NCI-H1048 (cell line): ENCODE measurements at places on chromosomes 2 and 18.
A peak's percentile ranks its signal among the peaks of the same experiment; 100 is the strongest.

DNA sequence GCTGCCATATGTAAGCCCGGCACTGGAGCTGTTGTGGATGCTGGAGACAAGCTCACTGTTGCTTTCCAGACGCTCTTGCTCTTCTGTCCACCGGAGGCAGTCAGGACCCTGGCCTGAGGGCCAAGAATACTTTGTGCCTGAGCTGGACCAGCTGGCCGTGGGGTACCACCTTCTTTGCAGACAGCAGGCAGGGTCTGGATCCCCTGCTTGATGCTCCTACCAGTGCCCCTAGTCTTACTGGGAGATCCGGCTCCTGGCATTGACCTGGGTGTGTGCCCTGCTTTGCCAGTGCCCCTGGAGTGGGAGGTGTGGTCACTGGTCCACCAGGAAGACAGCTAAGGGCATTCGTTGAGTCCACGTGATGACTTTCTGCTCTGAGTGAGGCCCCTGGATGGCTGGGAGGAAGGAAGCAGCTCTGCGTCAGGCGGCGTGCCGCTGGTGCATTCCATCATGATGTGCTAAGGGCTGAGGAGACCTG, 59.3 kb downstream of the LRRFIP1 start:
- no peak for DNase-seq

- DNase-seq: no peak
Measured at GRCh38 chr2:235599596-235600338, 105.9 kb downstream of the AGAP1 start.

- DNase-seq: no peak
Measured at GRCh38 chr2:160687629-160688028, 194.0 kb upstream of the RBMS1 start.

DNA sequence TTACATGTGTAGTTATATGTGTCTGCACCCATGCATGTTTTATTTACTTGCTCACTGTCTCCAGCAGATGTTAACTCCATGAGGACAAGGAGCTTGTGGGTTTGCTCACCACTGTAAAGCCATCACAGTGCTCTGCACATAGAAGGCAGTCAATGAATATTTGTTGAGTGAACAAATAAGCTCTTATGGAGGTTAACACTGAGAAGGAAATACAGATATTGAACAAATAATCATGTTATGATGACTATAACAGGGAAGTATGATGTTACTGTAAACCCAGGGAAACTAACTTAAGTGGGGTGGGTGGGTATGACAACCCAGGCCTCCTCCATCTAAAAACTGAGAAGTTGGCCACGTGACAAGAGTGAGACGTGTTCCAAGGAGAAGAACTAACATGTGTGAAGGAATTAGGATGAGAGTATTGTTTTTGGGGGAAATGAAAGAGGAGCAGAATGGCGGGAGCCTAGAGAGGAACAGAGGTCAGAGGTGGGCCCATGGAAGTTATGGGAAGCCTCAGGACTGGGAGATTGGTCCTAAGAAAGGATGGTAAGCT, 6.0 kb upstream of the FAM117B start:
- DNase-seq: no peak

- DNase-seq: peak; percentile 52
Measured at GRCh38 chr18:63074981-63075404, 244.6 kb downstream of the BCL2 start.

GRCh38 chr18:2036086-2036485, 535.2 kb downstream of the METTL4 start:
- DNase-seq: no peak
